ENCODE measurements at places on chromosomes 11 and 22. TPM values are rescaled to one million over a fixed set of nuclear protein-coding genes. Genes with fewer than 3 reads are reported as not detected.

Gene SLC22A12
- not detected for total RNA-seq

Gene OR52N4
- total RNA-seq = not detected

Gene C11orf91
- total RNA-seq = not detected

Gene GPR83
- total RNA-seq = 0.08 TPM

DNA sequence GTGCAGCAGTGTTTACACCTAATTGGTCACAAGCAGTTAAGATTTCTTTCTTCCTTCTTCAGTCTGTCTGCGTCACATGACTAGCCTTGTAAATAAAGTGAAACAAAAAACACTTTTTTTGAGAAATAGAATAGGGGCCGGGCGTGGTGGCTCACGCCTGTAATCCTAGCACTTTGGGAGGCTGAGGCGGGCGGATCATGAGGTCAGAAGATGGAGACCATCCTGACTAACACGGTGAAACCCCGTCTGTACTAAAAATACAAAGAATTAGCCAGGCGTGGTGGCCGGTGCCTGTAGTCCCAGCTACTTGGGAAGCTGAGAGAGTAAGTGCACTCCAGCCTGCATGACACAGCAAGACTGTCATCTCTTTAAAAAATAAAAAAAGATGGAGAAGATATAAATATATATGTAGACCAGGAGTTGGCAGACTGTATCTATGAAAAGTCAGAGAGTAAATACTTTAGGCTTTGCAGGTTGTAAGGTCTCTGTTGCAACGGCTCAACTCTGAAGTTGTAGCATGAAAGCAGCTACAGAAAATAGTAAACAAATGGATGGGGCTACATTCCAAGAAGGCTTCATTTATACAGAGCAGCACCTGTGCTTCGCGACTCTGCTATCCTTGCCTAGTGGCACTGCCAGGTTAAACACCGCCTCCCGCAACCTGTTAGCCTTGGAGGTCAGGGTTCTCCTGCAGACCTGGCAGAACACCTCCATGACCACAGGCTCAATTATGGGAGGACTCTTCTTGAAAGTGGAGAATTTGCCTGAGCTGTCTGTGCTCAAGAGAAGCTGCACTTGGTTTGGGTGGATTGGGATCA is 55.9 kb downstream of the PPP6R2 start:
- no peak for DNase-seq

DNA sequence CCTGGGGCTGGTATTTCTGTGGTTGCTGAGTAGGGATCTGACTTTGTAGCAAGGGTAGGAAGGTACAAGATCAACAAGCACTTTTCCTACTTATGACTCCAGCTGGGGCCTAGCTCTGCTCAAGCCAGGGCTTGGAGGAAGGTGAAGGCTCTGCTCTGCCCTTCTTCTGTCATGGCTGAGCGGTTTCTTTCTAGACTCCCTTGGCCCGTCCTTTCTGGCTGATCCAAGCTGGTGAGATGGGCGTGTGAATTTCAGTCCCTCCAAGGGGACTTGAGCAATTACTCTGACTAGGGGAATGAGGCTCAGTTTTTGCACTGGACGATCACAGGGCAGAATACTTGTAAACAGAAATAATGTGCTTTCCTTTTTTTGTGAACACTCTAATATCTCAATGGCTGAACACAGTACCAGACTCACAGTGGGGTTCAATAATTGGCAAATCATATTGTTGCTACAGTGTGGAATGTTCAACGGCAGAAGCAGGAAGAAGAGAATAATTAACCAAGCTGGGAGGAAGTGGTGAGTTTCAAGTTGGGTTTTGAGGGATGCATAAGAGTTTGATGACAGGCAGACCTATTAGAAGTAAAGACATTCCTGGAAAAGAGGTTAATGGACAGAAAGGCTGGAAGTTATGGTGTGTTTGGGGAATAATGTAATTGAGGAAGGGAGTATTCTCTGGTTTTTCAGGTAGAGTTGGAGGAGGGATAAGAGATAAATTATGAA is 507.6 kb downstream of the MIAT start:
- DNase-seq = no peak

- no peak for DNase-seq
Observed at GRCh38 chr11:67441098-67441563, 2.1 kb downstream of the CORO1B start.

- no peak for DNase-seq
Observed at GRCh38 chr11:69219991-69220390, 64.3 kb downstream of the SMIM38 start.

- DNase-seq = no peak
Observed at GRCh38 chr11:62853279-62853965, 14.0 kb upstream of the WDR74 start.

DNA sequence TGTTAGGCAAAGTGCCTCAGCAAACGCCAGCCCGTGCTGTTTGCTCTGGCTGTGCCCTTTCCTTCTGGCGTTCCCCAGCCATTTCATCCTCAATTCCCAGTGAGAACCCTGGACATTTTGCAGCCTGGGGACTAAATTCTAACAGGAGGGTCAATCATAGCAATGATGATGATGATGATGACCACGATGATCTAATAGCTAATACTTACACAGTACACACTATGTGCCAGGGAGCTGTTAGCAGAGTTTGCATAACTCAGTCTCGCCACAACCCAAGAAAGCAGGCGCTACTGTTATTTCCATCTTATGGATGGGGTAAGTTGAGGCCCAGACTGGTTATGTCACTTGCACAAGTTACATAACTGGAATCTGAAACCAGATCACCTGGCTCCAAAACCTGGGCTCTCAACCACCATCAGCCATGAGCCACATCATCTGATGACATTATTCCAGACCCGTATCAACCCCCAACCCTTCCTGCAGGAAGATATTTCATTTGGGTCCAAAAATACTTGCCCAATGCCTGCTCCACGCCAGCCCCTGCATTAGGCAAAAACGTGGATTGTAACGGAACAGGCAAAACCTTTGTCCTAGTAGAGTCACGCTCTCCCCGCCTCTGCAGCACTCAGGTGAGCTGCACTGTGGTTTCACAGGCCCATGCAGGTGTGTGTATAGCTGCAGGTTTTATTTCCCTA is 132.6 kb upstream of the SERPIND1 start:
- DNase-seq = no peak

DNA sequence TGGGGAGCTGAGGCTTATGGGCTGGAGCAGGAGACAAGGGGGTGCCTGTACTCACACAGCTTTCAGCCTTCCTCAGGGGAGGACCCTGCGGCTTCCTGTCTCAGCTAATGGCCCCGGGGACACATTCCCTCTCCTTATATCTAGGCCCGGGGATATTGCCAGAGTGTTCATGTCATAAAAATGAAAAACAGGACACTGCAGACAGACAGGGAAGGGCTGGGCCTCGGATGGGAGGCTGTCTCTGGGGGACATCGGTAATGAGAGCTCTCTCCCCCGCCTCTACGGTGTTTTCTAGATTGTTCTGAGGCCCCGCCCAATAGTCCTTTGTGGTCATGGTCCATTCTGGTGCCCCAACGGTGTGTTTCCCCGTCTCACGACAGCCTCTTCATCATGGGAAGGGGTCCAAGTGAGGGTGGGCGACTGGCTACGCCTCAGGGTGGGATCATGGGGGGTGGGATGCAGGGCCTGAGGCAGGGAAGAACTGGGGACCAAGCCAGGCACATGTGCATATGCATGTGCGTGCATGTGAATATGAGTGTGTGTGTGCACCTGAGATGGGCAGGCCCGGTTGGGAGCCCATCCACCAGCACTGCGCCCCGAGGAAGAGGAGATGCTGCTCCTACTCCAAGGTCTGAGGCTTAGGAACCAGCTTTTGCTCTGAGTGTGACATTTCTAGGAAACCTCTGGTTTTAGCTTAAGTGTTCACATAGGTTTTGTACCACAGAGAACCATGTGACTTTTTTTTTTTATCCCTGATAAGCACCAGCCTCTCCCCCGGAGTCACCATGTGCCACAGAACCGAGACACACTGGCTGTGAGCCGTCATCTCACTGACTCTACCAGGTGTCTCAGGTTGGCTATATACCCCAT is 5.3 kb downstream of the ARVCF start:
- DNase-seq = no peak

- no peak for DNase-seq
Observed at GRCh38 chr22:27260087-27260698, 541.4 kb downstream of the MN1 start.

All from left colon (tissue), 2 donors.